ENCODE measurements at places on chromosomes 5 and 9.
A peak's percentile ranks its signal among the peaks of the same experiment; 100 is the strongest.

DNA sequence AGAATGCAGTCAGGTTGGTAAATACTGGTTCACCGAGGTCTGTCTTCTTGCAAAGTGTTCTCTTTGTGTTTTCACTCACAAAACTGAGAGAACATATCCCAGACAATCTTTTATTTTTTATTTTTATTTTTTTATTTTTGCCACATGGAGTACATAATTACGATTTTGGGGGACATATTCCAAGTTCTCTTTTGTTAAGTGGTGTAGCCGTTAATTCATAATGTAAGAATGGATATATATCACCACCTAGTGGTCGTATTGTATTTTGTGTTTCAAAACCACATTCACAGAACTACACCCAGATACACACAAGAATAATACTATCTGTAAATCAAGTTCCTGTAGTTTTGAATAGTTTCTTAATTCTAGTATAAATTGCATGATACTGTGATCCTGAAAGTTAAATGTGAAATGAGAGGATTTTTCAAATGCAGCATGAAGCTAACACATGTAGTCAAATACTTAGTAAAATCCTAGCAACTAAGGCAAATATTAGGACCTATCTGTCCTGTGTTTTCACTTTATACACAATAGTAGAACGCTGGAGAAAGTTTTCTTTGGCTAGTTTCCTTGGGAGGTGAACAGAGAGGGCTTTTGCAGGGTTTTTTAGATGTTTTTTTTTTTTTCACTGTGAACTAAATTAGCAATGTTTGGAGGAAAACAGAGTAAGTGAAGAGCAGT is 92.7 kb downstream of the VCAN start:
- DNase-seq: peak; percentile 50

DNA sequence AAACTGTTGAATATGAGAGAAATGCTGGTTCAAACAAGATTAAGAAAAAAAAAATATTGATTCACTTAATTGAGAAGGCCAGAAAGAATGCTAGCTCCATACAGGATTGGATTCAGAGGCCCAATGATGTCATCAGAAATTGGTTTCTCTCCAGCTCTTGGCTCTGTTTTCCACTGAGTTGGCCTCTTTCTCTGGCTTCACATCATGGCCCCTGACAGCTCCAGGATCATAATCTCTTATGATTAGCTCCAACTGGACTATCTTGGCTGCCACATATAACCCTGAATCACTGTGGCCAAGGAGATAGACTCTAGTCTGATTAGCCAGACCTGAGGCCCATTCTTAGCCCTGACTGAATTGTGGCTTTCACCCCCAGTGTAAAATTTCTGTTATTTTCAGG is 244.7 kb upstream of the GRAMD2B start:
- peak; percentile 5 for DNase-seq

GRCh38 chr5:129073111-129073510 is 21.4 kb upstream of the ISOC1 start:
- no peak for DNase-seq

- DNase-seq: peak; percentile 74
These were observed 5.5 kb downstream of the OTULIN start for GRCh38 chr5:14669975-14670374.
